Ureter (tissue), 1 donor: ENCODE measurements at places on chromosomes 13 and 19.
A peak's percentile ranks its signal among the peaks of the same experiment; 100 is the strongest.

GRCh38 chr13:67229481-67230403, at the start of gene PCDH9:
Gene PCDH9 (minus strand): TSS chr13:67230336. CDS start chr13:67228440, 1,896 bp downstream.
- DNase-seq, result no peak

GRCh38 chr19:1699386-1699785, 47.0 kb upstream of the TCF3 start:
- DNase-seq, result no peak

GRCh38 chr19:49506575-49507105, 5.8 kb upstream of the FCGRT start:
- no peak for DNase-seq

- DNase-seq, result no peak
These were observed 32.0 kb upstream of the CXCL17 start for GRCh38 chr19:42474743-42475142.

DNA sequence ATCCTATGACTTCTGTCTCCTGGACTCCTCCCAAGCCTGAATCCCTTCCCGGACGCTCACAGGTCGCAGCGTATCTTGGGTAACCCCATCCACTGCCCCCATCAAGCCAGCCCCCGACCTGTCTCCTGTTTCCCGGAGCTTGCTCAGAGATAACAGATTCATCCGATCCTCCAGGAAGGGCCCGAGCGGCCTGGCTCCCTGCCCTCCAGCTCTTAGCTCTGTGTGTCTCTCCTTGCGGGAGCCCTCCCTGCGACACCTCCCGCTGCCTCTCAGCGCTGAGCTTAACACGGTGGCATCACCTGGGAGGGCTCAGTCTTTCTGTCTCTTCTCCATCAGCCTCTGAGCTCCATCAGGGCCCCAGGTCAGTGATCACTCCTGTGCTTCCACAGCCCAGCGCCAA, 4.3 kb upstream of the TMEM255B start:
- DNase-seq, result no peak

GRCh38 chr13:94988654-94989053, 276.3 kb upstream of the SOX21 start:
- DNase-seq, result no peak

GRCh38 chr13:46964789-46965527, 68.1 kb upstream of the HTR2A start:
- DNase-seq, result no peak

DNA sequence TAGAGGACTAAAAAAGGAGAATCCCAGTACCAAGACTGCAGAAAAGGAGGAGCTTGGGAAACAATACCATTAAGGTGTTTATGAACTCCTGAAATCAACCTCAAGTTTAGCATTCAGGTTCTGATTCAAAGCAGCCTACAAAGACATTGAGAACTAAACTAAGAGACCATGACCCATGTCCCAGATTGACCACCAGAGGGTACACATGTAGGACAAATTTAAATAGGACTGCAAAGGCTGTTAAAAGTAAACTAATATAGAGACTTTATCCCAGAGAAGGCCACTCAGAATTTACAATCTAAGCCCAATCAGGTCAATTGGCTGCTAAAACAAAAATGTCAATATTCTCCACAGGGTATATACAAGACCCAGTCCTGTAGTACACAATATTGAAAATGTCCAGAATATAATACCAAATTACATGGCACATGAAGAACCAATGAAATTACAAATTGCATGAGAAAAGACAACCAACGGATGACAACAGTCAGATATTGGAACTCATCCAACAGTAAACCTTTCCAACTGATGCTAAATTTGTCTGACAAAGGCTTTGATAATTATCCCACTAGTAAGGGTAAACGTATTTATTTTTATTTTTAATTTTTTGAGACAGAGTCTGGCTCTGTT, 682.4 kb downstream of the UQCRFS1 start:
- DNase-seq, result no peak

DNA sequence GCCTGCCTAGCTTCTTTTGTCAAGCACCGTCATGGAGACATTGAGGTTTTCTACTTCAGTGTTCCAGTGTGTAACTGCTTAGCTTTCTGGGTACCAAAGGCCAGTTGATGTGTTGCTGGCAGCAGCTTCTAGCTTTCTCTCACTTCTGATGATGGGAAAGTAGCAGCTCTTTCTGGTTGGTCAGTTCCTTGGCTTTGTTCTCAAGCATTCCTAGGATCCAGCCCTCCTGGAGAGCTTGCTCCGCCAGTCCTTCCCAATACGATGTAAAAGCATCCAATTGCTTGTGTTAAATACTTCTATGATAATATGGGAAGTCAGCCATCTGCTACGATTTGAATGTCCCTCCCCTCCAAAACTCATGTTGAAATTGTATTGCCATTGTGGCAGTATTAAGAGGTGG, 182.8 kb downstream of the UGGT2 start:
- DNase-seq, result no peak

GRCh38 chr19:48321372-48321621, 4.1 kb upstream of the EMP3 start:
- peak; percentile 98 for DNase-seq

- no peak for DNase-seq
These were observed 24.4 kb downstream of the COMMD6 start for GRCh38 chr13:75513271-75513670.

GRCh38 chr13:75178436-75178835, 303.5 kb downstream of the TBC1D4 start:
- no peak for DNase-seq

DNA sequence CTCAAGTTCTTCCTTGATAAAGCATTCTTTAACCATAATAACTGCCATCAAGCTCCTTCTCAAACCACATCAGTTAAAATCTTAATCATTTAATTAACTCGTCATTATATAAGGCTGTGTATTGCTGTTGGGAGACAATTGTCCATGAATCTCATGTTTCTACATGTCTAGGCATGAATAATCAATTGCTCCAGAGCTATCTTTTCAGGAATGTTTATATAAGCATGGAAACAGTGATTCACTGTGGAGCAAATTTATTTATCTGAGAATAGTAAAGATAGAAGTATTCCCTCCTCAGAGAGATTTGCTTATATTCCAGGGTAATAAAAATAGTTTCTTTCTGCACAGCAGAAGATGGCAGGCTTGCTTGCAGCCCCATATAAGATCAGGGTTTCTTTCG, 71.1 kb downstream of the CBY2 start:
- no peak for DNase-seq

- DNase-seq, result no peak
These were observed 31.0 kb downstream of the SLAIN1 start for GRCh38 chr13:77728265-77729125.

GRCh38 chr19:11463391-11463790, 17.5 kb downstream of the ELAVL3 start:
- DNase-seq, result no peak

DNA sequence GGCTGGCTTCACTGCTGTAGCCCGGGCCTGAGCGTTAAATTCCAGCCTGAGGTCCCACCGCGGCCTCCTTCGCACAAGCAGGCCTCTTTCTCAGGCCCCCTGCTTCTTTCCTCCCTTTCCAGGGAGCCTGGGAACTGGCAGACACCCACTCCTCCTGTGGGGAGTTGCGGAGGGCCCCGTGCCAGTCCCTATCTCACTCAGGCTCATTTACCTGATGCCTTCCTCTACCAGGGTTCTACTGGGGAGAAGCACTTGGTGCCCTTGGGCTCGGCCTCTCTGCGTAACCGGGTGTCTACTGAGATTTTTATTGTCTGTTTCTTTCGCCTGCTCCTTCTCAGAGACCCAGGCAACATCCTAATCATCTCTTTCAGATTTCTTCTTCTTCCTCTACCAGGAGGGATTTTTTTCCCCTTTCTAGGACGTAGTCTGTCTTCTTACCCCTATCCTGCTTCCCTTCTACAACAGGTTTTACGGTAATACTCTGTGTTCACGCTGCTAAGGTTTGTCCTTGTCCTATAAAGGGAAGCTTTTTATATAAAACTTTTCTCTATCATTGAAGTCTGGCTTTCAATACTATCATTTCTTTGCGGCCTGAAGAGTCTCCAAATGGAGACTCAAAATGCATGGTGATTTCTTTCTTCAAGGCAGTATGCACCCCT, 135.4 kb upstream of the GPR12 start:
- DNase-seq, result no peak

GRCh38 chr13:66842766-66843165, 387.4 kb downstream of the PCDH9 start:
- no peak for DNase-seq

DNA sequence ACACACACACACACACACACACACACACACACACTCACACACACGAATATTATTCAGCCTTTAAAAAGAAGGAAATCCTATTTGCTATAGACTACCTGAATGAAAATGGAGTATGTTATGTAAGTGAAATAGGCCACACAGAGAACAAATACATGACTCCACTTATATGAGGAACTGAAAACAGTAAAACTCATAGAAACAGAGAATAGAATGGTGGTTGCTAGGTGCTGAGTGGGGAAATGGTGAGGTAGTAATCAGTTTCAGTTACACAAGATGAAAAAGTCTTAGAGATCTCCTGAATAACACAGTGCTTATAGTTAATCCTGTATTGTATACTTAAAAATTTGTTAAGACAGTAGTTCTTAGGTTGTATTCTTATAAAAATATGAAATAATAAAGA, 8.2 kb downstream of the ZNF677 start:
- DNase-seq, result no peak

GRCh38 chr13:30846311-30846710, 59.8 kb upstream of the MEDAG start:
- no peak for DNase-seq

DNA sequence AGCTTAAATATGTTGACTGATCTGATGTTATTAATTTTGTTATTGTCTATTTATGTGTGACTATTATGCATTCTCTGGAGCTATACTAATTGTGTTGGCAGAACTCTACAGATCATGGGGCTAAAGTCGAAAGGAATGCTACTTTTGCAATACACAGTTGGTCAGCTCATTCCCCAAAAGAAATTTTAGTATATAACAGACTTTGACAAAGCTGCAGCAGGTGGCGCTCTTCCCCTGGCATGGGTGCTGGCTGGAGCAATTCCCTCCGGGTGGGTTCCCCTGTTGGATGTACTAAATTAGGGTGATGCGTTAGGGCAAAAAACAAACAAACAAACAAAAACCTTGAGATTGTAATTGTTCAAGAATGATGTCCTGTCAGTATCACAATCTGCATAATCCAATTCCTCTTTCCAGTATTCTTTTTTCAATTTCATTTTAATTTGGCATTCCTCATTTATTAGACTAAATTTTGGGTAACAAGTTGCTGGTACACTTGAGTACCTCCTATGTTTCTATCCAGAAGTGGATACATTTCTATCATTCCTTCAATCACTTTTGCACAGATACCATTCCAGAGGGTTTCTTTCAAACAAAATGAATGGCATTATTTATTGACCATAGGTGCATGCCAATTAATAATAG, 322.8 kb upstream of the EDNRB start:
- no peak for DNase-seq
